Thyroid gland (tissue), 4 donors: ENCODE measurements at places on chromosomes 12 and 14.

DNA sequence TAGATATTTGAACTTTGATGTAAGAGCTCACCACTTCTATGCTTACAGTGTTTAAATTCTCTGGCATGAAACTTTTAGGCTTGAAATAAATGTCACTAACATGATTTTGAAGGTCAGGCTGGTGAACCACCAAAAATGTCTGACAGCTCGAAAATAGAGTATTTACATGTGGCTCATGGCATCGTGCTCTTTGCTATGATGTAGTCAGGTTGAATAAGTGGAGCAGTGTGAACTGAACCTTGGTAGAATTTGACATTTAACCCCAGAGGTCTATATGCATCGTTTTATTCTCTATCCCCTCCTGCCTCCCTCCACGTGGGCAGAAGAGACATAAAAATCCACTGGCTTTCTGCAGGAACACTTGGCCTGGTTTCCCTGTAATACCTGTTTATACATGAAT lies 369.7 kb upstream of the ATP2B1 start:
- DNase-seq = no peak

DNA sequence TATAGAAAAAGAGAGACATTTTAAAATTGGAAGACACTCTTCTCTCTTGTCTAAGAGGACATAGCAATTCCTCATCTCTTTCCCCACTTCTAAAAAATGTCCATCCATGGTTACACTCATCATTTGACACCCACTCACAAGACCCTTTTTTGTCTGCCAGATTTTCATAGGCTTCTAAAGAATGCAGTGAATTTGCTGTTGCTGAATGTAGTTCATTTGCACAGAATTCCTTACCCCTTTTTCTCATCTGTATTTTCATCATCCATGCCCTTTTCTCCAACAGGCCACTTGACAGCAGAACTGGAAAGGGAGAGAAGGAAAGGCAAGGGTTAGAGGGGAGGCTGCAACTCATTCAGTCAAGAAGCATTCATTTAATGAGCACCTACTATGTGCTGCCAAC lies 128.0 kb downstream of the NUAK1 start:
- DNase-seq = no peak

GRCh38 chr12:117732761-117733548 lies 235.8 kb downstream of the KSR2 start:
- DNase-seq = no peak

GRCh38 chr14:37594971-37595808 lies at the start of the genes FOXA1 and TTC6:
FOXA1 (minus strand) TSS chr14:37595249; CDS start chr14:37594972, 277 bp downstream.
TTC6 (plus strand) TSS chr14:37595629; CDS start chr14:37622065, 26,436 bp downstream.
- DNase-seq = no peak
